ENCODE measurements at places on chromosomes 6 and 20.

GRCh38 chr6:68235326-68235784 is 399.7 kb upstream of the ADGRB3 start:
- DNase-seq = no peak

DNA sequence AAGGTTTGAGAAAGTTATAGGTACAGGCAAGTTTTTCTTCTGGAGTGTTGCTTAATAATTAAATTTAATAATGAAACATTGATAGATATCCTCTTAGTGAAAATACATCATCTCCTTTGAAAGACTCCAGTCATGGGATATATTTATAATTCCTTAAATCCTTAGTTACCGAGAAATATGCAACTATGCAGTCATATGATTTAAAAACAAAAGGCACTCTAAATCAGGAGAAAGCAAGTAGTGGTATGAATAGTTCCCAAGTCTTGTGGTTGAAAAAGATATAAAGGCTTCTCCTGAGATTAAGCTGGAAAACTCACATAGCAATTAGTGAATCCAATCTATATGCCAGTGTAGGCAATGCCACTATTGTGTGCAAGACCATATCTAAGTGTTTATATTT is 475.4 kb downstream of the EYS start:
- no peak for DNase-seq

GRCh38 chr6:82239597-82239996 is 7.9 kb downstream of the IBTK start:
- no peak for DNase-seq

DNA sequence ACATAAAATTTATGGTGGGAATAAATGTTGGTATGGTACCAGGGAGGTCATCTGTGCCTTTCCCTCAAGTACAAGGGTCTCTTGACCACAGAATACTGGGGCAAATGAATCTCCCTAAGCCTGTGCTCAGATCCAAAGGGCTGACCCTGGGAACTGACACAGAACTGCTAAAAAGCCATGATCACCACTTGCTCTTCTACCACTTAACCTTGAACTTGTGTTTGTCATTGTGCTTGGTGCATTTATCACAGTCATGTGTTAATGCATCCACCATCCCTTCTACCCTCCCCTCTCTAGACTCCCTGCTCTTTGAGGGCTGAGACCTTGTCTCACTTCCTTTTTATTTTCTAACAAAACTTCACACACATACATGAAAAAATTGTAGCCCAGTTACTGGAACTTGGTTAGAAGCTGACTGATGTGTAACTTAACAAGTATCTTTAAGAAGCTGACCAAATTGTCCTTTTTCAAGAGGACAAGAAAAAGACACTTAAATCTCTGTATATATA is 46.1 kb upstream of the PBOV1 start:
- DNase-seq = no peak

DNA sequence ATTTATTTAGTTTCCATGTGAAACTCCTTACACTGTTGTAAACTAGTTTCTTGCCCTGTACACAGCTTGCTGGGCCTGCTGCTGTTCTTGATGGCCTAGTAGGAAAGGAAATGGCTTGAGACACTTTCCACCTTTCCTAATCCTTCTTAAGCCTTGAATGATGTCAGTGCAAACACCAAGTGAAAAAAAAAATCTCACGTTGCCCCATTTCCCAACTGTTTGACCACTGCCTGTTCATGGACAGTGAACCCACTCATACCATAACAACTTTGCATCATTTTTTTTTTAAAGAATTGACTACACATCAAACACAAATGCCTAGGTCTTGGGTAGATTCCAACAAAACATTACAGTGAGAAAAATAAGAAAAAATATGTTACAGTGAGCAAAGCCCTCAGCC is 653.6 kb upstream of the FLRT3 start:
- no peak for DNase-seq

DNA sequence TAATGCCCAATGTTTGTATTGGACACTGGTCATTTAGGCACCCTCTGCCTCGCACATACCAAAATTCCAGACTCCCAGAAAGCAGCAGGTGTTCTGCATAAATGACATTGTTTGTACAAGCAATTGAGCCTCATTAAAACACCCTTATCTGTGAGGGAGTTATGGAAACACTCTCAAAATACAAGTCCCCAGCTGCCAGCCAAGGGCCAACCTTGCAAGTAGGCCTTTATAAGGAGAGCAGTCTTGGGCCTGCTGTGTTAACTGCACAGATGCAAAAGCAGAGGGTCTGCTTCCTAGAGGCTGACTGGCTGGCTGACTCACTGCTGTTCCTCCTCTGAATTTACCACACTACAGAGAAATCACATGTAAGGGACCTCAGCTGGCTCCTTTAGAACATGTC is 150.4 kb upstream of the HMGN3 start:
- DNase-seq = no peak

- peak; percentile 37 for DNase-seq
These were observed 132.3 kb downstream of the UNC5CL start for GRCh38 chr6:40906759-40907158.

DNA sequence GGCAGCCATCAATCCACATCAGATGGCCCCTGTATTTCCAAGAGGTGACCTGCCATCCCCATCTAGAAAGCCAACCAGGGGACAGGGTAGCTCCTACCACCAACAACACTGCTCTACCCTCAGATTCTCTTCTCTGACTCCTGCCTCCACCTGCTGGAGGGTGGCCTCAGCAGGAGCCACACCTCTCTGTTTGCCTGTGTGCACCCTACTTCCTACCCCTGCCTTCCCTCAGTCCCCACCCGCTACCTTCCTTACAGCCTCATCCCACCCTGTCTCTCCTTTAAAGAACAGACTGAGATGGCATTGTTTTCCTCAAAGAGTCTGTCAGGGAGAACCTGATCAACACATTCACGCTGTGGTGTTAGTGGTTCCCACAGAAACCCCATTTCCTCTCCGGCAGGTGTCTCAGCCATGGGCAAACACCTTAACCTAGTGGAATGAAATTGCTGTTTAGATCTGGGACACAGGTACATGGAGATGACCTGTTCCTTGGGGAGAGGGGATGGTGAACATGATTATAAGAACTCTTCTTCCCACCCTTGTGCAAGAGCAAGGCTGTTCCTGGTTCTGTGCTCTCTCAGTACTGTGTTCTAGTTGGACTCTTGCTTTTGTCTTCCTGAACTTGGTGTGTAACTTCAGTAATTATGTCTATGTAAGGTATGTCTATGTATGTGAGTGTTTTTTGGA is 1.8 kb downstream of the ENTPD6 start:
- DNase-seq = peak; percentile 45

- DNase-seq = no peak
These were observed 159.6 kb downstream of the MTHFD1L start for GRCh38 chr6:151025076-151025475.

DNA sequence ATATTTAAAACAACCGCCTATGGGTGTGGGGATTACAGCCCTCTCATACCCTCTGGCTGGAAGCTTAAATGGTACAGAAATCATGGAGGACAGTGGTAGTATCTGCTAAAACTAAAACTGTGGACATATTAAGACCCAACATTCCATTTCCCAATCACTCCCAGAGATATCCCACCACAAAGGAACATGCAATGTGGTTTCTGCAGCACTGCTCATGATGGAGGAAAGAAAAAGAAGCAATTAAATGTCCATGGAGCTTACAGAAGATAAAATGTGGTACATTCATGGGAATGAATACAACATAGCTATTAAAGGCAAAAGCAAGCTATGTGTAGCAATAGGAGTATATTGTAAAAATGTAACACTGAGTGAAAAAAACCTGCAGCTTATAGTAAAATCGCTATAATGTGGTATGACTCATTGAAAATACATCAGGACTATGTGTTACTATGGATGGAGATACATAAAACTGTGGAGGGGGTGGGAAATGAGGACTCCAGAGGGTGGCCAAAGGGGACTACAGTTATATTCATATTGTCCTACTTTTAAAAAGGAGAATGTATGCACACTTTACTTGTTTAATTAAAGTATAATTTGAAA is 22.9 kb upstream of the NNAT start:
- DNase-seq = no peak

DNA sequence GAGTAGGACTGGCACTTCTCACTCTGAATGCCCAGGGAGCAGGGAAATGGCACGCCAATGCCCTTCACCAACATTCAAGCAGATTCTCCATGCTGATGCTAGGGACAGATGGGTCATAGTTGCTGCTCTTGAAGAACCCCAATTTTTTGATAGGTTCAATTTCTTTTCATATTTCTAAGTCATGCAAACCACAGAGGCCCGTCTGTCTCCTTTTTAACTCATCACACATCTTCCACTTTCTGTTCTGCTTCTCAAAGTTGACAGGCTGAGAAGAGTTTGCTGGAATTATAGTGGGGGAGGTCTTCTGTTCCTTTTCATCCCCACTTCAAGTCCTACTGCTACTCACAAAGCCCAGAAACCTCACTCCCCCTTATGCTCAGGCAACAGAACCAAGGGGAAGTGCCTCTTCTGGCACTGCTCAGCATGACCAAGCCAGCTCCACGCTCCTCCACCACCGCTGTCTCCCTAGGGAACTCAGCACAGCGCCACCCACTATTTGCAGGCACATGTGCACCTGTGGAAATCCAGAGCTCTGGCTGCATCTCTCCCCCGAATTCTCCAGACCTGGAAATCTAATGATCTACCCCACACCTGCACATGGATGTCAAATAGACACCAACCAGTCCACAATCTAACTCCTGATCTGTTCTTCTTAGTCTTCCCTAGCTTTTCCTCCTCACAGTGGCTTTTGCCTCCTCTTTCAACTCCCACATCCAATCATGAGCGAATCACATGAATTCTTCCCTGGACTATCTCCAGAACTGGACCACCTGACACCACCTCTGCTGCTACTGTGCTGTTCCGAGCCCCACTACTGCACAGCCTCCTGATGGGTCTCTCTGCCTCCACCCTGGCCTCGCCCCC is 10.7 kb downstream of the ZBTB24 start:
- DNase-seq = no peak

- DNase-seq = no peak
These were observed at the start of gene RAMACL for GRCh38 chr6:166586424-166587156. Gene RAMACL, minus strand, starts transcription at chr6:166586678. Its CDS starts 201 bp downstream, at chr6:166586477.

DNA sequence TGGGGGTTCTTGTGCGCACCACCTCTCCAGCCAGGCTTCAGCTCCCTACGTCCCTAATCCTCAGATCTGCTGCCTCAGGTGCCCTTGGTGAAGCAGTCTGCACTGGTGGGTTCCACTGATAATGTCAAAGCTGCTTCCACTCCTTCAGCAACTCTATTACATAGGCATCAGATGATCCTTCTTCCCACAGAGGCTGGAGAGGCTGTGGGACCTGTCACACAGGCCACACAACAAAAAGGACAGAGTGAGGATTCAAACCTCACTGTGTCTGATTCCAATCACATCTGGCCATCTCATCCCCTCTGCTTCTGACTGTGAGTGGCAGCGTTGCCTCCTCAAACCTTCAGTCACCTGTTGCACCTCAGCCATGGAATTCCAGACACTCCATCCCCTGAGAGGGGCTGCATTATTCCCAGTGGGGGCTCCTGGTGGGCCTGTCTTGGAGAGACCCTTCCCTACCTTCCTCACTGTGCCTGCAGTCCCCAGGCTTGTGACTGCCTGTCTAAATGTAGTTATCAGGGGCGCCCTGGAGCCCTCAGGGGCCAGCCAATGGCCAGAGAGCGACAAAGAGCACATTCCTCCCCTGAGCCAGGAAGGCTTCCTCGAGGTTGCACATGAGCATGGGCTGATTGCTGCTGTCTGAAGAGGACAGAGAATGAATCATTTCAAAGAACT is 211.4 kb upstream of the ECI2 start:
- no peak for DNase-seq

DNA sequence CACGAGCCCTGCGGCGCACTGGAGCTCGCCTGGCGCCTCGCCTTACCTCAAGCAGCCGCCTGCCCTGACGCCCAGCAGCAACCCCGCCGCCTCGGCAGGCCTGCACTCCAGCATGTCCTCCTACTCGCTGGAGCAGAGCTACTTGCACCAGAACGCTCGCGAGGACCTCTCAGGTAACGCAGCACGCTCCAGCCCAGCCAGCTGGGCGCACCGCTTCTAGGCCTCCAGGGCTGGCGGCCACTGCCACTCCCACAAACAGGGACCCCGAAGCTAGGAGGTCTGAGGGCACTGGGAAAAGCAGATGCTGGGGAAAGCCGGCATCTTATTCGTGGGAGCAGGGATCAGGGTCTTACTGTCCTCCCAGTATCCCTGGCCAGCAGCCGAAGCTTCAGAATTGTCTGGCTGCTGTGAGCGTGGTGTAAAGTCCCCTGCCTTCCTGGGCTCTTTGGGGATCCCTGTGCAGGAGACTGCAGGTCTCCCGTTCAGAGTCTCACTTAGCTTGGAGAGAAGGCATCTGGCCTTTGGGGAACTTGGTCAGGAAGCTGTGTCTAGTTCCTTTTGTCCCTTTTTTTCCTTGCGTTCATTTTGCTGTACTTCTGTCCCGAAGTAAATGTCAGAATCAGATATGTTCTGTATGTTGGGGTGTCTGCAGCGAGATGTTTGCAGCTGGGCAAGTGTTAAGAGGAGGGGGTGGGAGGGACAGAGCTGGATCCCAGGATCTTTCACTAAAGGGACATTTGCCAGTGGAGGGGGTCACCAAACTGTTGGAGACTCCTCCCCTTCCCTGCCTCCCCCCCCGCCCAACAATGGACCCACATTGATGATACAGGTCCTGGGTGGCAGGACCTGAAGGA is 1.8 kb downstream of the FOXF2 start:
- DNase-seq = no peak

- DNase-seq = no peak
These were observed 218.8 kb upstream of the PDE10A start for GRCh38 chr6:165881806-165882205.

DNA sequence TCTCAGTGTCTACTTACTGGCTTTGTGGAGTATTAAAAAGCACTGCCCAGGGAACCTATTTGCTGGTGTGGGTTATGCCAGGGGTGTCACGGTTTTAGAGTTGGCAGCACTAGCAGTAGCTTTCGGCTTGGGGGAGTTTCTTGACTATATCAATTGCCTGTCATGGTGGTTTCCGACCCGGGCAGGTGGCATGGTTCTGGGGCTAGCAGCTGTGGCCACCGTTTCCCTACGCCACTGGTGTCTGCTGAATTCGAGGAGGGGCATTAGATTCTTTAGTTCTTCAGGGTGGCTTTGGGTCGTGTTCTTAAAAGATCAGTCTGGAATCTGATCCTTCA is 55.6 kb upstream of the FOXC1 start:
- no peak for DNase-seq

- no peak for DNase-seq
These were observed 16.1 kb downstream of the EPB41L1 start for GRCh38 chr20:36170542-36171215.

- peak; percentile 44 for DNase-seq
These were observed 30.3 kb upstream of the TMEM217 start for GRCh38 chr6:37288247-37288646.

DNA sequence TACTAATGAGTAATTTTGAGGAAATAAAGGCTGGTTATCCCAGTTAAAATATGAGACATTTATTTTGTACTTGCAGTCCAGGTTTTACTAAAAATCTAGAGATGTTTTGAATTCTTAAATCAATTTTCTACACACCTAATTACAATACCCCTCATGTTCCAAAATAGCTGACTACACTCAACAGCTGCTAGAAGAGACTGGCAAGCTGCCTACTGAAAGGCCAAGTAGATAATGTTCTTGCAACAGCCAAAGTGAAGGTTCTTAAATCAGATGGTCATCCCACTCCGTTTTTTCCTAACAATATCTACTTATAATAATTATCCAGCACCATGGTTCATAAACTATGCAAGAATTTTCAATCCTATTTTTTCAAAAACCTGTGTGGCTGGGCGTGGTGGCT is 69.0 kb downstream of the DTNBP1 start:
- DNase-seq = no peak
